Breast epithelium (tissue), 4 donors: ENCODE measurements at places on chromosomes 4 and X.
A peak's percentile ranks its signal among the peaks of the same experiment; 100 is the strongest.

DNA sequence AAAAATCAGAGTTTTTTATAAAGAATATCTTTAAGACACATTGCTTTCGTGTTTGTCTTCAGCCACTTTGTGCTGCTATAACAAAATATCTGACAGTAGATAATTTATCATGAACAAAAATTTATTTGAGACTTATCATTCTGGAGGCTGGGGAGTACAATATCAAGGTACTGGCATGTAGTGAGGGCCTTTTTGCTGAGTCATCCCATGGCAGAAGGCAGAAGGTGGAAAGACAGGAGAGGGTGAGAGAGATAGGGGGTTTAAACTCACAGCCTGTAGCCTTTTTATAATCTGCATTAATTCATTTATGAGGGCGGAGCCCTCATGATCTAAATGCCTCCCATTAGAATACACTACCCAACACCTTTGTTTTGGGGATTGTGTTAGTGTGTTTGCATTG is 431.2 kb upstream of the FAM47C start:
- DNase-seq: no peak

DNA sequence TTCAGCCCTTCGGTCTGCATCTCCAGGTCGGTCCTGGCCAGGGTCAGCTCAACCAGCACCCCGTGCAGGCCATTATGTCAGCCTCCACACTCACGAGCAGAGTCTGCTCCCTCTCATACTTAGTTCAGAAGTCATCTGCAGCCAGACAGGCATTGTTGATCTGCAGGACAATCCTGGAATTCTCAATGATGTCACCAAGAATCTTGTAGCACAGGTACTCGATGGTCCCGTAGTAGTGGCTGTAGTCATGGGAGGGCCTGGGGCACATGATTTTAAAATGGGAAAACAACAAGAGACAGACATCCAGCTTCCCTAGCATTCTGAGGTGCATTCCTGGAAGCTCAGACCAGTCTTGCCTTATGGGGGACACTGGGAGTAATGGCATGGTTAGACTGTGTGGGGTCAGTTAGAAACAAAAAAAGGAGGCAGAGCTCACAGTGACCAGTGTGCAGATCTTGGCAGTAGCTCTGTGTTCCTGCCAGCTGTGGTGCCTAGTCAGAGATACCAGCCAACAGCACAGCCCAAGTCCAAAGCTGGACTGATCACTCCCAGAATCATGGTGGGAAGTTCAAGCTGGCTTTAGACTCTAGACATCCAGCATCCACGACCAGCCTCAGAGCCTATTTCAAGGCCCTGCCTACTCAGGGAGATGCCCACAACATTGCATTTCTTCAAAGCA is 31.9 kb downstream of the LRIT3 start:
- DNase-seq: no peak

GRCh38 chrX:148573119-148573518 is 72.7 kb downstream of the AFF2 start:
- DNase-seq: no peak

DNA sequence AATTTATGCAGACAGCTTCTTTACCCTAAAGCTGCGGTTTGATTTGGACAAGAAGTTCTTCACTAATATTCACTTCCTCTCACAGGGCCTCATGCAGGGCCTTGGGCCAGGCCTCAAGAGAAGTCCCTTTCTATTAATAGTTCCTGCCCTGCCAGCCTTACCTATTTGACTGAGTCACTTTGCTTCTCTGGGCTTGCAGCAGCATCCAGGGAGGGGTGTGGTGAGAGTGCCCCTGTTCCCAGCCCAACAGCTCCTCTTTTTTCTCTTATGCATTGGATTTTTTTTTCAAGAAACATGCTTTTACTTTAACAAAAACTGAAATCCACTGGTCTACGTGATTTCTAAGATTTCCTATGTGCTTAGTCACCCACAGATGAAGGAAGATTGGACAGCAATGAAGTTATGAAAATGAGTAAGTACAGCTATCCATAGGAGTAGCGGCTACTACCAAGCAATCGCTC is 26.7 kb downstream of the FAM156B start:
- no peak for DNase-seq

DNA sequence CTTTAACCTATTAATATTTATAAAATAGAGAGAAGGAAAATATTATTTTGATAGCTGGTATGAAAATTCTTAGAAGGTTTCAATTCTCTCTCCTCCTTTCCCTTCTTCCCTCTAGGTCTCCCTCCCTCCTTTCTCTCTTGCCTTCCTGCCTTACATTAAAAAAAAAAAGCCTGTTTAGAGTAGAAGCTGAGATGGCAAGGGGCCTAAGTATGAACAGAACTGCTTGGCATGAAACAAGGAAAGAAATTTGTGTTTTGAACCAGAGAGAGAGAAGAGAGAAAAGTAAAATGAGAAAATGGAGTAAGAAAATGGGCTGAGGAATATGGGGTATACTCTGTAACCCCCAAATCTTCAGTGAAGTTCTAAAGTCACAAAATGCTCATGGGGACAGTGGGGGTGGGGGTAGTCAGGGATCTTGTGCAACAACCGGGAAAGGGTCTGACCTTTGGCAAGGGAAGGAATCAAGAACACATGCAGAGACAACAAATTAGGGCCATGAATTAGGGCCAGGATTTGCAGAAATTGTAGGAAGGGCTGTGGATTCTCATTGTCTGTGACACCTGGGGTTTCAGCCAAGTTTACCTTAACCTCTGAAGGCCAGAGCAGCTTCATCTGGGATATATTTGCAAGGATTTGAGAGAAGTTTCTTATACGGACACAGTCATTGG is 30.6 kb downstream of the SUPT20HL2 start:
- no peak for DNase-seq

DNA sequence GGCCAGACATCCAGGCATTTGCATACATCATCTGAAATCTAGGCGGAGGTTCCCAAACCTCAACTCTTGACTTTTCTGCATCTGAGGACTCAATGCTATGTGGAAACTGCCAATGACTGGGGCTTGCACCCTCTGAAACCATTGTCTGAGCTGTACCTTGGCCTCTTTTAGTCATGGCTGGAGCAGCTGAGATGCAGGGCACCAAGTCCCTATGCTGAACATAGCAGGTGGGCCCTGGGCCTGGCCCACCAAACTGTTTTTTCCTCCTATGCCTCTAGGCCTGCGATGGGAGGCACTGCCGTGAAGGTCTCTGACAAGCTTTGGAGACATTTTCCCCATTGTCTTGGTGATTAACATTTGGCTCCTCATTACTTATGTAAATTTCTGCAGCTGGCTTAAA is 22.7 kb downstream of the PBDC1 start:
- no peak for DNase-seq

DNA sequence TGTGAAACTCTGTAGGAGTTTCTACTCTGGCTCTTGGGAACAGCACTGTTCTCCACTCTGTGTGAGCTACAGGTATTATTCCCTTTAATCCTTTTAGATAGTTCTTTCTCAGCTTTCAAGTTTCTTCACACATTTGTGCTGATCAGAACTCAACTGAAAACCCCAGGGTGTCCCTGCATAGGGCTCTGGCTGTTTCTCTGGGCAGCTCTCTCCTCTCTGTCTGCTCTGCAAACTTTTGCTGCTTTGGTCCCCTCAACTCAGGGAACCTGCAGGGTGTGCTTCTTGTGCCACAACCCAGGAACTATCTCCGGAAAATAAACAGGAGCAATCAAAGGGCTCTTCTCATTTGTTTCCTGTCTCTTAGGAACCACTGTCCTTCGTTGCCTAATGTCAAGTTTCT is 196.6 kb upstream of the GABRA2 start:
- no peak for DNase-seq

GRCh38 chr4:169110633-169111032 is 100.6 kb upstream of the CBR4 start:
- DNase-seq: no peak

- no peak for DNase-seq
These were observed 80.2 kb downstream of the TMEM47 start for GRCh38 chrX:34576864-34577263.

GRCh38 chr4:10959586-10959985 is 275.0 kb upstream of the CLNK start:
- no peak for DNase-seq

DNA sequence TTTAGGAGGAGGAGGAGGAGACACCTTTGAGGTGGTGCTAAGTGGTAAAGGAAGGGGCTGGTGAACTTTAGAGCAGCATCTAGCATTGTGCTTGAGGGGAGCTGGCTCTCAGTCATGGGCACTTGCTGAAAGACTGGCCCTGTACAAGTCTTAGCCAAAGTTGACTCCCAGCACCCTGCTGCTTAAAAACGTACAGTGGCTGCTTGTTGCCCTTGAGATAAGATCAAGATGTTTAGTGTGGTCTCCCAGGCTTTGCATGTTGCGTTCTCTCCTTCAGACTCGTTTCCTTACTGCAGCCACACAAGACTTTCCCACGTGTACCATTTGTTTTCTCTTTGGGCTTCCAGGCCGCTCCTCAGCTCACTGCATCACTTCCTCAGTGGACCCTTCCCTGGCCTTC is 1.8 kb downstream of the MED28 start:
- DNase-seq: no peak

DNA sequence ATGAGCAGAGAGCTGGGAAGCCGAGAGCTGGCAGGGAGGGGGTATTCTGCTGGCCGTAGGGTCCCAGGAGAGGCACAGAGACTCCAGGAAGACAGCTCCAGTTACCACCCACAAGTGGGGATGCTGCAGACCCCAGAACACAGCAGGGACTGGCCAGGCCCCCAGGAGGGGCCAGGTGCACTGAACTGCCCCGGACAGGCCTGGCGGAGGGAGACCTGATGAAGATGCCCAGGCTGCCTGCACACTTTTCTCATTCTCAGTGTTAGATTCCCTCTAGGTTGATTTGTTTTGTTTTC is 110.8 kb downstream of the CPZ start:
- DNase-seq: peak; percentile 24

GRCh38 chr4:140806163-140806562 is 50.0 kb upstream of the TBC1D9 start:
- DNase-seq: no peak

DNA sequence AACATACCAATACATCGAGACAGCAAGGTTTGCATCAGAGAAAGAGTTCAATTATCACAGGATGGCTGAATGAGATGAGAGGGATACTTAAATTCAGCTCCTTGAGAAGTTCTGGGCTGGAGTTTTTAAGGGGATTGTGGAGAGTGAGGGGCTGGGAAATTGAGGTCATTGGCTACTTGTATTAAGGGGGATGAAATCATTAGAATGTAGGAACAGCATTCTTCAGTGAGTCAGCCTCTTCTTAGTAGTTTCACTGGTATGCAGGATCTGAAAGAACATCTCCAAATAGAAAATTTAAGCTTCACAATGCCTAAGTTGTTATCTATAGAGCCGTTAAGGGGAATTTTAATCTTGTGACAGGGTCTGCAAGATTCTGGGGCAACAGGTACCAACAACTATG is 211.6 kb upstream of the TAPT1 start:
- no peak for DNase-seq

DNA sequence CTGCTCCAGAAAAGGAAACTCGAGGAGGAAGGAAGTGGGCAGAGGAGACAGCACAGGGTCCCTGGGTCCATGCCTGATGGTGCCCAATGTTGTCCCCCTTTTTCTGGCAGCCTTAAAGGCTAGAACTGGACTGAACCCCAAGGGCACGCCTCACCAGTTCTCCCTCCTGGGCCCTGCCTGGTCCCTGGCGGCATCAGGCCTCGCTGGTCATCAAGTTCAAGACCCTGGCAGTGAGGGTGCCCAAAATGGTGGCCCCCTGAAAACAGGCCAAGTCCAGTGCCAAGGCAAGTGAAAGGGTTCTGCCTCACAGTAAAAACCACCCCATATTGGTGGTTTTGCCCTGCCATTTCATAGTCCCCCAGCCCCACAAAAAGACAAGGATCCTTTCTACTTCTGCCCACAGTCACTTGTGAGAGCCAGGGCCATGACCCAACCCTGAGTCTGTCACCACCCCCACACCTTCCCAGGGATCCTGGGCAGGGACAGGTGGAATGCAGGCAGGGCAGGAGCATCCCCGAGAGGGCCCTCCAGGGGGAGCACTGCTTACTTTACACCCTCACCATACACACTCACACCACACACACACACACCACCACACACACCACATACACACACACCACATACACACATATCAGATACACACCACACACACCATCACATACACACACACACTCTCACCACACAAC is 107.6 kb downstream of the DCTD start:
- no peak for DNase-seq

DNA sequence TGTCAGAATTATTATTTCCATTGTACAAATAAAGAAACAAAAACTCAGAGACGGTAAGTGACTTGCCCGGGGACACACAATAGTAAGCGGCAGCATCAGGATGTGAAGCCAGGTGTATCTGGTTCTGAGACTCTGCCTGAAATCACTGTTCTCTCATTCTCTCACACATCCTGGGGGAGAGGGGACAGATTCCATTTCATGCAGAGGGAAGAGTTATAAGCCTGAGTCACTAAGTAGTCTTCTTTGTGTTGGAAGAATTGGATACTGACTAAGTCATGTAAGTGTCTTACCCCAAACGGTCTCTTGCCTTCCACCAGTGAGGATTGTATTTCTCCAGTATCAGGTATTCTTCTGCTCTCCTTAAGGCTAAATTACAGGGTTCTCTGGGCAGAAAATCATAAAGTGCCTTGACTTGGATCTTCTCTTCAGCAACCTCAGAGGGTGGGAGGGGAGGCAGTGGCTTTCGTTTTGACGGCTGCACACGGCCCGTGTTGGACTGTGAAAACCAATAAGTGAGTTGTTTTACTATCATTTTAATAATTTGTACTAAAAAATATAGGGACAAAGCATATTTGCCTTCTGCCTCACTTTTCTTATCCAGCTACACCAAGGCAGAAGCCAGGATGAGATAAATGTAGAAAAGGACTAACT is 21.9 kb downstream of the TXK start:
- no peak for DNase-seq

GRCh38 chr4:160371446-160371845 is 1268.6 kb downstream of the RAPGEF2 start:
- DNase-seq: no peak

DNA sequence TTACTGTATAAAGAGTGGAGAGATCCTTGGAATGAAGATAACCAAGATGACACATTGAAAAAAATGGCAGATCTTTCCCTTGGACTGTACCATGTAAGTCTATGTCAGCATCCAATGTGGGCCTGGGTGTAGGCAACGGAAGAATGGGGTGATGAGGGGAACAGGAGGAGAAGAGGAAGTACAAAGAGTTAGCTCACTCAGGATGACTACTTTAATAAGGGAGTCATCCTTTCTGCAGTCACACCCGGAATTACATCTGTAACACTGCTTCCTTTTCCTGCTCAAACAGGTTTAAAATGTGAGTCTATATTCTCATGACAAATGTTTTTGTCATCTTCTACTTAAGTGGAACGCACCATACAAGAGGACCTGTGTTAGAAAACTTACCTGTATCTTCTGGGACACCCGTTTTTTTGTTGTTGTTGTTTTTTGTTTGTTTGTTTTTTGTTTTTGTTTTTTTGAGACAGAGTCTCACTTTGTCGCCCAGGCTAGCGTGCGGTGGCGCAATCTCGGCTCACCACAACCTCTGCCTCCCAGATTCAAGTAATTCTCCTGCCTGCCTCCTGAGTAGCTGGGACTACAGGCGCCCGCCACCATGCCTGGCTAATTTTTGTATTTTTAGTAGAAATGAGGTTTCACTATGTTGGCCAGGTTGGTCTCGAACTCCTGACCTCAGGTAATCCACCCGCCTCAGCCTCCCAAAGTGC is 18.0 kb downstream of the HPSE start:
- no peak for DNase-seq
